ENCODE measurements at places on chromosomes 12 and 14.

DNA sequence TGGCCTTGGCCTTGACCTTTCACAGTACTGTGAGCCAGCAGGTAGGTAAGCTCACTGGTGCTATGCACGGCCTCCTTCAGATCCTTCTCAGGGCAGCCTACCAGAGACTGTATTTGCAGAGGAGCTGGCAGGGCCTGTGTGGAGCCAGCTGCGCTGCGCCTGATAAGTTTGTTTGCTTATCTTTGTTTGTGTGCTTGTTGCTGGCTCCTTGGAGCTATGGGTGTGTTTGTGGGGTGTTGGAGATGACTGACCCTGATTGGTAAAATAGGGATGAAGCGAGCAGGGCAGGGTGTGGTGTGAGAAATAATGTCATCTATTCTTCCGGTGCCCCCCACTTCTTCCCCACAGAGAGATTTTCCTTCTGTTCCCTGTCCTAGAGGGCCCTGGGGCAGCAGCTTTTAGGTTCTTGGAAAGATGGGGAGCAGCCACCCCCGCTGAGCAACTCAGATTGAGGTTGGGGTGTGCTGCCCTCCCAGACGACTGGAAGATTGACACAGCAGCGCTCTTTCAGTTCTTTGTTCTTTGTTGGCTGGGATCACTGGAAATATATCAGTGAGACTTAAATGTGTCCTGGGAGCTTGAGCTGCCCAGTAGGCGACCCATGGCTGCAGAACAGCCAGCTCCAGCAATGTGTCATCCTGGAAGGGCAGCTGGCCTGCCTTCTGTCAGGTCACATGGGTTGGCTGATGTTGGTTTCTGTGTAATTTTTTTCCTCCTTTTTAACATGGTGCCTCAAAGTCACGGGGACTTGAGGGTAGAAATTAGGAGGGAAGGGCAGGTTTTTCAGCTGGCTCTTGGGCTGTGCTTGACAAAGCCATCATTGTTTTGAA, 19.6 kb downstream of the MLXIP start:
- DNase-seq: no peak

GRCh38 chr12:80321653-80322052, 122.4 kb upstream of the PTPRQ start:
- no peak for DNase-seq

DNA sequence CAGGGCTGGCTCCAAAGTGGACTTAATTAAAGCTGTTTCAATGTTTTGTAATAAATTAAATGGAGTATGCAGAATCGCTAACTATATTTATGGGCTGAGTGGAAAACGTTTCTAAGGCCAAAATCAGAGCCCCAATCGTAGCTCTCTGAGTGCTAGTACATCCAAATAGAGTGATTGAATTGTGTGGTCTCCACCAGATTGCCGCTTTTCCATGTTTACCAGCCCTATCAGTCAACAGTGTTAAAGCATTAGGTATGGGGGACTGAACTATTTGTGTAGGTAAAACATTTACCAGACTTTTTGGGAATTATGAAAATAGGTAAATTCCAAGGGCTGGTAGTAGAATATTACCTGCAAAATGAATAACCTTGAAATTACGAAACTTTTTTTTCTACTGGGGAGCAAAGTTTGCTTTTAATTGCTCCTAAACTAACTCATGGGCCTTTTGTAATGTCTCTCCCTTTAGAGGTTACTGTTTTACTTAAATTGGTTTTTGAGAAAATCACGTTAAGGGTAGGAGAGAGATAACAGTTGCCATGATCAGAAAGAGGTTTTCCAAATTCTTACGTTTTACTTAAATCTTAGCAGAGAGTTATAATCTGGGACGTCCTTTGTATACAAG, 28.0 kb upstream of the METAP2 start:
- DNase-seq: no peak

- DNase-seq: no peak
Measured at GRCh38 chr14:61381553-61381952, 60.2 kb downstream of the PRKCH start.

GRCh38 chr14:70317091-70317968, 42.2 kb downstream of the COX16 start:
- DNase-seq: no peak

- DNase-seq: no peak
Measured at GRCh38 chr12:44240186-44240585, 404.3 kb downstream of the TMEM117 start.

- no peak for DNase-seq
Measured at GRCh38 chr12:95994476-95994875, 1.7 kb downstream of the HAL start.

DNA sequence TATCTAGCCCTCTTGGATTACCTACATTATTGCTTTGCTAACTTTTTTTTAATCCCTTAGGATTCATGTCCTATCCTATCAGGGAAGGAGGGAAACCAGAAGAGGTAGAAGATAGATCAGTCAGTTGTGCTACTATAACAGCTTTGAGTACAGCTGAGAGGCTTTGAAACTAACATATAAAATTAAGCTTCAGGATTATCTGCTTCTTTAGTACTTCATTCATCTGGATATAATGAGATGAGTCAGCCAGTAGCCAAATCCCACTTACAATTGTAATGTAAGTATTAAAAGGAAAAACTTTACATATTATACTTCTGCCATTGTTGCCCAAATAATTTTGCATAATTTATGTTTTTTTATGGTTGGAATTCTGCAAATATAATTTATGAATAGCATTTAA, 33.4 kb upstream of the ANO6 start:
- DNase-seq: no peak

GRCh38 chr12:122082621-122083356, 4.2 kb downstream of the MLXIP start:
- no peak for DNase-seq

DNA sequence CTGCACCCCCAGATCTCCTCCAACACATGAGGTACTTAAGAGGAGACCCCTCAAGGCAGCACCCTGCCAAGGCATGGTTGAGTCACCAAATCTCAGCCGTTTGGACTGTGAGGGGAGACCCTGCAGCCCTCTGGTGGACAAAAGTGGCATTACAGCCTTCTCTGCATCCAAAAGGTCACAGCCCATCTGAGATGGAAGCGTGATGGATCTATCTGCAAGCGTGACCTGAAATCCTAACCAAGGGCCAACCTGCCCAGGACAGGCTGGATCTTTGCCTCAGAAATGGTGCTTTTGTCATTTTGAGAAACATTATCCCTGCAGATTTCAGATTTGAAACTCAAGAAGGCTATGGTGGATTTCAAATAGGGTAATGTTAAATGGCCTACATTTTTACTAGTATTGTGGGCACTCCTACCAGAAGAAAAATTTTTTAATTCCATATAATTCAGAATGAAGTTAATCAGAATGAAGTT, 23.7 kb upstream of the DHRS4 start:
- peak; percentile 2 for DNase-seq
